ENCODE measurements at places on chromosomes 3 and 15.

DNA sequence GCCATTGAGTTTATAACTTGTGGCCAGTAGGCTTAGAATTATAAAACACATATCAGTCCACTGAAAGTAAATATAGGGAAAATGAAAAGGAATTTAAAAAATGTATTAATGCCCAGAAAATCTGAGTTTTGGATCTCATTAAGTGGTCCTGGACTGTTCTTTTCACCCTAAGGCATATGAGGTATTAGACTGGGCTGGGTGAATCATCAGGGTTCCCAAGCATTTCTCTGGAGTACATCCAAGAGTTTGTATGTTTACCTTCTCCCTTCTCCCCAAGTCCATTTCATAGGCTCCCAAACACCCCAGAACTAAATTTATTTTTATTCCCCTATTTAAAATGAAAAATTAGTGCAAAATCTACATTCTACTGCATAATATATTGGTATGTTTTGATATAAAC is 31.9 kb upstream of the SPTSSB start:
- DNase-seq: no peak

DNA sequence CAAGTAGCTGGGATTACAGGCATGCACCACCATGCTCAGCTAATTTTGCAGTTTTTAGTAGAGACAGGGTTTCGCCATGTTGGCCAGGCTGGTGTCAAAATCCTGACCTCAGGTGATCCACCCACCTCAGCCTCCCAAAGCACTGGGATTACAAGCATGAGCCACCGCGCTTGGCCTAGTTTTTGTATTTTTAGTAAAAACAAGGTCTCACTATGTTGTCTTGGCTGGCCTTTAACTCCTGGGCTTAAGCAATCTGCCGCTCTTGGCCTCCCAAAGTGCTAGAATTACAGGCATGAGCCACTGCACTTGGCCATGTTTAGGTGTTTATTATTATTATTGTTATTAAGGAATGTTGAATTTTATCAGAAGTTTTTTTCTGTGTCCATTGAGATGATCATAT is 14.7 kb downstream of the IL16 start:
- no peak for DNase-seq

- DNase-seq: no peak
Measured at GRCh38 chr15:83210619-83211018, 3.0 kb upstream of the HDGFL3 start.

DNA sequence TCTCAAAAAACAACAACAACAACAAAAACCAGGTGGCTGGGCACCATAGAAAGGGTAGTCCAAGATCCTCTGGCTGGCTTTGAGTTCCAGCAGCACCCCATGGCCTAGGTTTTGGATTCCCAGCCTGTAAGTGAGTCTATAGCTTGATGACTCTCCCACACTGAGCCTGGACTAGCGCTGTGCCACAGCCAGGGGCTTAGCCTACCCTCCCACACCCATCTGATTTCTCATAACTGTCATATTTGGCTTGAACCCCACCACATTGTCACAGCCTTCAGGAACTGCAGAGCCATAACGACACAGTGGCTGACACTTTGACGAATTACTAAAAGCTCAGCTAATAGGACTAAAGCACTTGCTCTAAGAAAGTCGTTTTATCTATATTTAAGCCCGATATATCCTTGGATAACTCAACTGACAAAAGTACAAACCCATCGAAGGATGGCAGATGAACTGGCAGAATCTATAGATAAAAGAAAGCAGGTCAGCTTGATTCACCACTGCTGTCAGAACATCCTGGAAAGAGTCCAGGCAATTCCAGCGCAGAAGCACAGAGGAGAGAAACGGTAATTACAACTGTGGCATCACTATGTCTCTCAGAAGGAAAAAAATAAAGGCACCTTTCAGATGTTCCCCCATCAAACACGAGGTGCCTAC is 62.1 kb downstream of the HOMER2 start:
- DNase-seq: no peak

- no peak for DNase-seq
Measured at GRCh38 chr15:84798436-84798946, 18.7 kb upstream of the ALPK3 start.

GRCh38 chr15:34584996-34585395 is 1.5 kb upstream of the GOLGA8B start:
- DNase-seq: no peak

DNA sequence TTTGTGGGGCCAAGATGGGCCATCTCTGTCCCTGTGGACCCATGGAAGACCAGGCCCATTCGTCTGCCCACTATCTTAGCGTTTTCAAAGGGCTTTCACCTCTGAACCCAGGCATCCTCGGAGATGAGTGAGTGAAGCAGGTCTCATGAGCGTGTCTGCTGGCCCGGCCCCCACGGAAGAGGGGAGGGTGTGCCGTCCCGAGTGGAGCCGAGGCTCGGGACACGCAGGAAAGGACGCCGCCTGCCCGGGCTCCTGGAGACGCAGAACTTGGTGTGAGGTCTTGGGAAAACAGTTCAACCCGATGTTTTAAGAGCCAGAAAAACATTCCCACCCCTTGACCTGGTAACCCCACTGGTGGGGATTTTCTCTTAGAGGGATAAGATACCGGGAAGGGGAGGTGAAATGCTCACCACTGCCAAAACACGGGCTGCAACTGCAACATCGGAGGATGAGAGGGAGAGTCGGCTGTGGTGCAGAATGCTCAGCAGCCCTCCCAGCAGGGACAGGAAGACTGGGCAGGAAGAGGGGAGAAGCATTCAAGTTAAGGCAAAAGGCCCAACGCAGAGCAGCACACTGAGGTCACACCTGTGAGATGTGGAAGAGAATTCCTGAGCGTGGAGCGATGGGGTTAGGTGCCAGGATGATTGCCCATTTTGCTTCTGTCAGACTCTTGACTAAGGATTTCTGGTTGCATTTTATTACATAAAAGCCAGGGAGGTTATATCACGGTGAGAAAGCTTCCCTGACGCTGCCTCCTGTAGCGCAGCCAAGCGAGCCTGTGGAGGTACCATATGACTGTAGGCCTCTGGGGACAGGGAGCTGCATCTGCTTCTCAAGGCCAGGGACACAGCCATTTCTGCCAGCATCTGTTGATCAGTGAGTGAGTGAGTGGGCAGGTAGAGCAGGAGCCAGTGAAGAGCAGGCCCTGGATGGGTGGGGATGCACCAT is 14.1 kb upstream of the STAB1 start:
- no peak for DNase-seq

DNA sequence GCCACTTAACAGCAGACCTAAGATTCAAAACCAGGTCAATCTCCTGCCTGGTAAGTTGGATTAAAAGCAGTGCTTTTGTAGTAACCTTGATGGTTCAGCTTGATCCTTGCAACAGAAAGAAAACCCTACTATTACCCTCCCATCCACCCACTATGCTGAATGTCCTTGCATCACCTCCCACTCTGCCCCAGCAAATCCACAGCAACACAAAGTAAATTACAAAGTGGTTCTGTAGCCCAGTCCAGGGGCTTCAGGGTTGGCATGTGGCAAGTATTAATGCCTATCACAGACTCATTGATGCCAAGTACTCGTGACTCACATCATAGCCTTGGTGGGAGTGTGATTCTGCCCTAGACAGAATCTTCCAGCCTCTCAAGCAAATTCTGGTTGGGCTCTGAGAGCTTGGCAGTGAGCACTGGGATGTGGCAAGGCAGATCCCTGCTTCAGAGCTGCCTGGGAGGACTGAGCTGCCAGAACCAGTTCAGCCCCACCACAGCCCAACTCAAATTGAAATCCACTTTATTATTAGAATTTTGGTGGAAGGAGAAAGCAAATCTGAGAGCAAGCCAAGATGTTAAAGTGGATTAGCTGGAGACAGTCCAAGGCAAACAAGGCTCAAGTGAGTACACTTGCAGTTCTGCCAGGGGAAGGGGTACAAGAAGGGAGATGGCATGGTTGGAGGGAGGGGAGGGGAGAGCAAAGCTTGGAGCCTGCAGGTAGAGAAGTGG is 225.8 kb upstream of the UMPS start:
- no peak for DNase-seq

DNA sequence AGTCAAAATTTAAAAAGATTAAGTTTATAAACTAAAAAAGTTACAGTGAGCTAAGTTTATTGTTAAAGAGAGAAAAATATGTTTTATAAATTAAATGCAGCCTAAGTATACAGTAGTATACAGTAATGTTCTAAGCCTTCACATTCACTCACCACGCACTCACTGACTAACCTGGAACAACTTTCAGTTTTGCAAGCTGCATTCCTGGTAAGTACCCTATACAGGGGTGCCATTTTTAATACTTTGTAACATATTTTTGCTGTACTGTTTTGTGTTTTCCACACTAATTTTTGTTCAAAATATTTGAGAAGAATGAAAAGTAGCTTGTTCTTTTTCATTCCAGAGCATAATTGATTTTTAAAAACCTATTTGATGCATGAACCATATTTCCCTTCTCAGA is 524.9 kb downstream of the RBMS3 start:
- no peak for DNase-seq

DNA sequence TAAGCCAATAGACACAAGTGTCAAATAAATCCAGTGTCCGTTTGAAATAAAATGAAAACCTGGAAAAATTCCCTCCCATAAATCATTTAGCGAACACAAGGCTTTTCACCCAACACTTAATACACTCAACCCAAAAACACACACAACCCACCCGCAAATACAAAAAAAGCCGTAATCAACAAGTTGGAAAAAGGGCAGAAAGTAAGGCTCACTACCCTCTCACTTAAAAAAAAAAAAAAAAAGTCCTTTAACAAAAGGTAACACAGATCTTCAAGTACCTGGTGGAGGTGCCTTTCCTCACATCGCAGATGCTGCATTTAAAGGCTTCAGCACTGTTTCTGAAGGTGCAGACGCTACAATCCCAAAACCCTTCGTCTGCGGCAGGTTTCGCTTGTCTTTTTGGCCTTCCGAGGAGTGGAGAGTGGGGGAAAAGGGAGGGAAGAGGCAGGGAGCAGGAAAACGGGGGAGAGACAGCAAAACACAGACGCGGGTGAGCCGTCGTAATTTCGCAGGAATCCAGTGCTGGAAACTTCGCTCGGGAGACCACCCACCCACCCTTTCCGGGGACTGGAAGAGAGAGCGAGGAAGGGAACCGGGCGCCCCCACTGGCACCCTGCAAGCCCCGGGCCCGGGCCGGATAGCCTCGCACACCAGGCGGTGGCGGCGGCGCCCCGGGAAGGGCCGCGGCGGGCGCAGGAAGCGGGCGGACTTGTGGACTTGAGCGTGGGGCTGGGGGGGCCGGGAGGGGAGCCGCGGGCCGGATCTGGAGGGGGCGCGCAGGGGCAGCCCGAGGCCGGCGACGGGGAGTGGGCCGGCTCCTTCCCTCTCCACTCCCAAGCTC is 401.8 kb downstream of the SHQ1 start:
- peak; percentile 71 for DNase-seq

DNA sequence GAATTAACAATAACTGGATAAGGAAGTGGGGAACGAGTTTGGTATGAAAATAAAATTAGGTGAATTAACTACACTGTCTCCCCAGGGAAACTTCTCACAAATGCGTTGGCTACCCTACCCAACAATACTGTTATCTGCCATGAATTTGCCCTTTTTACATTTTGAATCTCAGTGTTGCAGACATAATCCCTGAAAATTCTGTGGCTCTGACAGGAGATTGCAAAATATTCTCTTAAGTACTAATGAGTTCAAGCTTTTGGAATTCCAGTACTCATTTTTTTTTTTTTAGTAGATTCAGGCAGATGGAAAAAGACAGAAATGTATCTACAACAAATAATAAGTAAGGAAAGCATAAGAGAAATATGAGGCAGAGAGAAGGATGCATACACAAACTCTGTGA is 332.6 kb downstream of the LSAMP start:
- DNase-seq: no peak

DNA sequence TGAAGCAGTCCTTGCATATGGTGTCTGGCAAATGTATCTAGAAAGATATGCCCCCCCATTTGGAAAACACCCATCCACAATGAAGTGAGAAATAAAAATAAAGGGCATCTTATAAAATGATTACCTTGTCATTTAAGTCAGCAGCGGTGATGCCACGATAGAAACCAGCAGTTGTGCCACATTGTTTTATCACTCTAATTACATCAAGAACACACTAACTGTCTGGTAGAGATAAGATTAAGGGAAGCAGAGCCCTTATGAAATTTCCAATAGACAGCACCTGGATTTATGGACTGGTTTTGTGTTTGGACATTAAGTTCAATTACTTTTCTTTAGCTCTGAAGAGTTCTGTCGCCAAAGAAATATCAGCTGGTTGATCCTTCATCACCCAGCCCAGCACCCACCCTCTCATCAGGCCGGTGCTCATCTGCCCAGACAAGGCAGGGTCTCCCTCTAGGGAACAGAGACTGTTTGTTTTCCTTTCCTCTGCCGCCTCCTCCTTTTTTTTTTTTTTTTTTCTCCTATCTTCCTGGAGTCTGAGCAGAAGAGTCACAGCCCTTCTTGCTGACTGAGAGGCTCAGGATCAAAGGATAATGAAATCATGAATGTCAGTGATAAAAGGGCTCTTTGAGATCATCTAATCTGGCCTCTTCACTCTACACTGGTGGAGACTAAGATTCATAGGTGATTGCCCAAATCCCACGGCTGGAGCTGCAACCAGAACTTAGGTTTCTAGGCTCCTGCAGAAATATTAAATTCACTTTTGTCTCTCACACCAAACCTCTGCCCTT is 464.1 kb downstream of the NTRK3 start:
- no peak for DNase-seq

DNA sequence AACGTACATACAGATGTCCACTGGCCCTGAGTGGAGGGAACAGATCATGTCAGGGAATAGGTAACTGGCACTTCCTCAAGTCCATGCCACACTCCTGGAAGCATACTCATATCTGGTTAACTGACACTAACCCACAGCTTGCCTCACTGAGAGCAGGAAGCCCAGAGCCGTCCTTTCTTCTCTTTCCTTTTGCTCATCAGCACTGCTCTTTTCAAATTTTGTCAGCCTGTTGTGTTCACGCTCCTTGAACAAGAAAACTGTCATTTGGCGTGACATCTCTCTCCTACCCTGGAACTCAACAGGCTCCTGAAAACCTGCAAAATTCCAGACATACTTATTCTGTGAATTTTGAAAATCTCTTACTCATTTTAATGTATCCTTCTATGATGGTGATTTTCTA is 360.2 kb downstream of the MAGI1 start:
- DNase-seq: no peak

- no peak for DNase-seq
Measured at GRCh38 chr3:150462108-150462507, 54.0 kb downstream of the TSC22D2 start.

GRCh38 chr3:184375747-184376461 is 2.1 kb downstream of the THPO start:
- no peak for DNase-seq

GRCh38 chr3:126552688-126553283 is 5.9 kb downstream of the C3orf22 start:
- no peak for DNase-seq

DNA sequence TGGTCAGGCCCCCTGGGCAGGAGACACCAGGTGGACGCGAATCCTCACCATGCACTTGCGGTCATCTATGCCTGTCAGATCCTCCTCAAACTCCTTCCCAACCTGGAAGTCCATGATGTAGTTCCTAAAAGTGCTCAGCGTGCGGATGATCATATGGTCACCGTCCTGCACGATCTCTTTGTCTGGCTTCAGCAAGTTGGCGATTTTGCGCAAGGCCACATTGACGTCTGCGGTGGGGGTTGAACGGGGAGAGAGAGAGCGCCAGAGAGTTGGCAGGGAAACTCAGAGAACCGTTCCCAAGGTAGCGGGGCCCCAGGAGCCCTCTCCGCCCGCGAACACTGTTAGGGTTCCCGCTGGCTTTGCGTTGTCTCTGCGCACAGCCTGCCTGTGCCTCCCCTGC is 809 bp downstream of the RBP1 start:
- DNase-seq: peak; percentile 27

GRCh38 chr15:68541743-68542142 is 37.0 kb upstream of the CORO2B start:
- no peak for DNase-seq

All from hippocampal formation (tissue), 2 donors.